Cerebellum (tissue), 4 donors: ENCODE measurements at places on chromosomes 5 and 9. TPM values are rescaled to one million over a fixed set of nuclear protein-coding genes. Genes with fewer than 3 reads are reported as not detected.
A peak's percentile ranks its signal among the peaks of the same experiment; 100 is the strongest.

DNA sequence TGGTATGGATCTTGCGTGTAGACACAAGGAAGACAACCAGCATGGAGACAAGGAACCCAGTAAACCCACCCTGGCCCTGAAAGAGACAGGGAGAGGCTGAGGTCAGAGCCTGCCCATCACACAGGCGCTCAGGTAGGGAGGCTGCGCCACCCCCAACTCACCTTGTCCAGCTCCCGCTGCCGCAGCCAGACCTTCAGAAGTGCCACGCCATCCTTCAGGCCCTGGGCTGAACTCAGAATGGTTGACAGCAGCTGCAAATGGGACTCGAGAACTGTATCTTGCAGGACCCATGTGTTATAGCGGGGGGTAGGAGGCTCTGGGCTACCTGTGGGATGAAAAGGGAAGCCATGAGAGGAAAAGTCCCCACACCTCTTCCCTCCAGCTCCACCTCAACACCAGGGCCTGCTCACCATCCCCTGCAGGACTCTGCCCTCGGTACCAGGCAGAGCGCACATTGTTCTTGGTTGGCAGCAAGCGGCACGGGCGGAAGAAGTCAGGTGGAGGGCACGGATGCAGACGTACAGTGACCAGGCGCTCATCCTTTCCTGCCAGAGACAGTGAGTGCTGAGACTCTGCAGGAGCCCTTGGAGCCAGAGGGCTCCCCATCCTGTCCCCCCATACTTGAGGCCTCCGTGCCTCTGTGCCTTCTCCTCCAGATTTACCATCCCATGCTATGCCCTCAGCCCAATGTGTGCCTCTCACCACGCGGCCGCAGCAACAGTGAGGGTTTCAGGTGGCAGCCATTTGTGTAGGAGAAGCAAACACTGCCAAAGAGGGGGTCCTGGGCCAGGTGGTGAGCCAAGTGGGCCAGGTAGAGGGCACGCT is 4.7 kb downstream of the NOL6 start:
- no peak for DNase-seq

GRCh38 chr5:181126841-181127240 is 4.1 kb downstream of the OR2V1 start:
- DNase-seq, result no peak

DNA sequence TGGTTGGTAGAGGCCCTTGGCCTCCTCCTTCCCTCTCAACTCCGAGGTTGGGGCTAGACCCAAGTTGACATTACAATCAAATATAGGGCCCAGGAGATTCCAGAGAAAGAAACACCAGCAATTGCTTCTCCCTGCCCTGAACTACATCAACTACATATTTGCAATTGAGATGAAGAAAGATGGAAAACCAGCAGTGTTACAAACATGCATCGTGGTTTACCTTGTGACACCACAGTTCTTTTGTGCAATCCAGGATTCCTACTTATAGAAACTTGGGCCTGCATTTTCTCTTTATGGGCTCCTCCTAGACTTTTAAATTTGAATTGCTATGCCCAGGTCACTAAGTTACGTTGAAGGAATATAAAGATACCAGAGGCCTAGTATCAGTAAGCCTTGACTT is 126.7 kb downstream of the DCP2 start:
- DNase-seq, result no peak

DNA sequence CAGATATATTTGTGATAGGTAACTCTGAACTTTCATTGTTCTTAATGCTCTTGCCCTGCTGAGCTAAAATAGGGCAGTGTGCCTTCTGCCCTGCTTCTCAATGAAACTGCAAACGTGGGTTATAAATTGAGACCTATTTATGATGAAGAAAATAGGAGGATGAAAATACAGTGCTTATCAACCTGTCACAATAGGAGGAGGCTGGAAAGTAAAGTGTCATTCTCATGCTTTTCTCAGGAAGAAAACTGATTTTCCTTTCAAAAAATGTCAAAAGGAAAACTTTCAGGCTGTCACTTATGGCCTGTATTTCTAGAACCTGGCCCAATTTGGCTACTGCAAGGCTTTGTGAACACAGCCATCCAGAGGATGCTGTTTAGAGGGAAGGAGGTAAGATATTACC is 130.3 kb upstream of the TUSC1 start:
- no peak for DNase-seq

GRCh38 chr5:151384106-151384505 is 36.7 kb upstream of the SLC36A2 start:
- no peak for DNase-seq

DNA sequence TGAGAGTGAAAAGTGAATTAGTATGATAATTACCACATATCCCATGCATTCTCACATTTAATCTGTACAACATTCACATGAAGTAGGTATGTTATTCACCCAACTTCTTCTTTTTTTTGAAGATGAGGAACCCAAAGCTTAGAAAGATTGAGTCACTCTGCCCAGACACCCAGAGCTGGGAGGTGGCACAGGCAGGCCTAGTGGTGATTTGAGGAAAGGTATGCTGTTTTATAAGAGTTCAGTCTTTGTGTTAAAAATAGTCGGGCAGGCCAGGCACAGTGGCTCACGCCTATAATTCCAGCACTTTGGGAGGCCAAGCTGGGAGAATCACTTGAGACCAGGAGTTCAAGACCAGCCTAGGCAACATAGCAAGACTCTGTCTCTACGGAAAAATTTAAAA is 285.3 kb downstream of the NR3C1 start:
- no peak for DNase-seq

DNA sequence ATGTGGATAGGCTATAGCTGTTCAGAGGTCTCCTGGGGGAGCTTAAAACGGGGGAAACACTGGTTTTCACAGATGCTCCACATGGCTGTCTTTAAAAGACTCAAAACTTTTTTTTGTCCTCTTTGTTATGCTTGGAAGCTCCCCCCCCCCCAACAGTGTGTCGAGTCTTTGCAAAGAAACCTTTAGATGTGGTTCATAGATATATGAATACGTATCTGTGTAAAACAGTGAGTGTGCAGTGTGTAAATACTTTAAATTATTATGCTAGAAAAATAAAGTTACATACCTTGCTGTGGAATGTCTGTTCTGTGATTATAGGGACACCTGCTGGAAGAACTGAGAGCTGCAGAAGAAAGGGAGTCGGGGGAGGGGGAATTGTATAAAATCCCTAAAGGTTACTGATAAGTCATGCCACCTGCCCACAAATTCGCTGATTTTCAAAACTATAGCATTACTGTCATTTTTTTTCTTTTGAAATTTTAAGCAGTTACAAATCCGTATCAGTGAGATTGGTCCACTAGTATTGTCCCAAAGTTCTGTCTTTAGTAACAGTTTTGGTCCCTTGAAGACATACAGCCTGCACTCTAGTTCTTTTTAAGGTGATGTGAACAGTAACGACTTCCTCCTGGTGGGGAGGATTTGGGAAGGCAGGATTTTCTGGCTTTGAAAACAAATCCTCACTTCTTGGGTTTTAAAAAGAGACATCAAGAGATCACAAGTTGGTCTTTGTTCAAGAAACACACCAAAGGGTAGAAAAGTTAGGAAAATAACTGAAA is 22.9 kb downstream of the RGMB start:
- DNase-seq, result peak; percentile 47

SLC6A18 gene
- not detected for total RNA-seq

CAMK2A gene
- 7.5 TPM for total RNA-seq

DNA sequence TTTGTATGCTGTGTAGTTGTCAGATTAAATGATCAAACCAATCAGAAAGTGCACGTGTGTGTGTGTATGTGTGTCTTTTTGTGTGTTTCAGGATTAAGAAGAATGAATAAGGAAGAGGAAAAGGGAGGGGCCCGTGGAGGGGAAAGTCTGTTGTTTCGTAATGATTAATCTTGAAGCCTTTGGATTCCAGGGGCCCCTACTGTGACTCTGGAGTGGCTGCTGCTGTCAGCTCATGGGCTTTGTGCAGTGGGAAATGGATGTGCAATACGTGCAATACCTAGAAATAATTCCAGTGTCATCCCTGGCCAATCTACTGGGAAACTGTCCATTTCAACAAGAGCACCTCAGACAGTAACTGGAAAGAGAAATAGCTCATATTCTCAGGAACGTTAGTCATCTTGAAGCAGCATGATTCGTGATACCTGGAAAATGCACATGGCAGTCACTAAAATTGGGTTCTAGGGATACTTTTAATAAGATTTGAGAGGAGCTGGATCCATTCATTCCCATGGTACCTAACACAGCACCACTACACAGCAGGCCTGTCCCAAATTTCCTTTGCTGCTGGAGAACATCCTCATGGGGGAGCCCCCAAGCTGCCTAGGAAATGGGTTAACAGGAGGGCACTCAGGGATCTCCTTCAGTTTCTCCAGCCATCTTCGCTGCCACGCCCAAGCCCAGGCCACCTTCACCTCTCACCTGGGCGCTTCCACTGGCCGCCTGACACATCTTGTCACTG is 186.3 kb downstream of the NR3C1 start:
- no peak for DNase-seq

- no peak for DNase-seq
Observed at GRCh38 chr9:108376140-108376539, 479.6 kb downstream of the ACTL7B start.

THBS4 gene
- 4.9 TPM for total RNA-seq

- no peak for DNase-seq
Observed at GRCh38 chr9:87112656-87113055, 165.3 kb upstream of the GAS1 start.

DNA sequence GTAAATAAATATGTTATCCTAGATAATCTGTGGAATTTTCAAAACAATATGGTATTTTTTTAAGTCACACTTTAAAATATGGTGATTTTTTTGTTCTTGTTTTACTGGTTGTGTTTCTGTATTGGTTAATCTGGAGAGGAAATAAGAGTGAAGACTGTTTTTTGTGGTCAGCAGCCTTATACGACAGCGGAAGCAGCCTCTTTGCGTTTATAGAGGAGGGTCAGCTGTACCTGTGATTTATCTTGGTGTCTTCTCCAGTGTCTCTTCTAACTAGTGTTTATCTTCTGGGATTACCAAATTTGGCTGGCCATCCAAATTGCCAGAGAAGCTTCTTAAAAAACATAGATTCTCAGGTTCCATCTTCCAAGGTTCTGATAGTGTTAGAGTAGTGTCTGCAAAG is 58.7 kb downstream of the ICE1 start:
- DNase-seq, result no peak

DNA sequence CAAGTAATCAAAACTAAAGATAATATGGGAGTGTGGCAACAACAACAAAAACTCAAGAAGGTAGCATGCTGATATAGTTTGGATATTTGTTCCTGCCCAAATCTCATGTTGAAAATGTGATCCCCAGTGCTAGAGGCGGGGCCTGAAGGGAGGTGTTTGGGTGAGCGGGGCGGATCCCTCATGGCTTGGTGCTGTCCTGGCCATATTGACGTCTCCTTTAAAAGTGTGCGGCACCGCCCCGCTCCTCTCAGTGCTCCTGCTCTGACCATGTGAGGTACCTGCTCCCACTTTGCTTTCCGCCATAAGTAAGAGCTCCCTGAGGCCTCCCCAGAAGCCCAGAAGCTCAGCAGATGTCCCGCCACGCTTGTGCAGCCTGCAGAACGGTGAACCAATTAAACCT is 25.6 kb downstream of the MED27 start:
- DNase-seq, result no peak
